PC-9 (cell line): ENCODE measurements at places on chromosomes 5 and 9. TPM values are rescaled to one million over a fixed set of nuclear protein-coding genes. Genes with fewer than 3 reads are reported as not detected.

DNA sequence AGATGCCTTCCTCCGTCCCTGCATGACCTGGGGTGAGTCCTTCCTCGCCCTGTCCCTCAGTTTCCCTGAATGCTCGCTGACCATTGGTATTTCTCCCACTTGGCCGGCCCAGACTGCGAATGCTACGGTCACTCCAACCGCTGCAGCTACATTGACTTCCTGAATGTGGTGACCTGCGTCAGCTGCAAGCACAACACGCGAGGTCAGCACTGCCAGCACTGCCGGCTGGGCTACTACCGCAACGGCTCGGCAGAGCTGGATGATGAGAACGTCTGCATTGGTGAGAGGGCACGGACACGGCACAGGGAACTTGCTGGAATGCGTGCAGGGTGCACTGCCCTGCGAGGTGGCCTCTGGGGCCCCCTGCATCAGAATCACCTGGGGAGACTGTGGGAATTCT lies 77.1 kb downstream of the NTNG2 start:
- DNase-seq = no peak

Gene PHYHD1
- 4.2 and 6.3 TPM in 2 replicates for total RNA-seq

Gene LCN12
- total RNA-seq = 9.3 and 14.2 TPM in 2 replicates

Gene PRLR
- not detected in 2 replicates for total RNA-seq

DNA sequence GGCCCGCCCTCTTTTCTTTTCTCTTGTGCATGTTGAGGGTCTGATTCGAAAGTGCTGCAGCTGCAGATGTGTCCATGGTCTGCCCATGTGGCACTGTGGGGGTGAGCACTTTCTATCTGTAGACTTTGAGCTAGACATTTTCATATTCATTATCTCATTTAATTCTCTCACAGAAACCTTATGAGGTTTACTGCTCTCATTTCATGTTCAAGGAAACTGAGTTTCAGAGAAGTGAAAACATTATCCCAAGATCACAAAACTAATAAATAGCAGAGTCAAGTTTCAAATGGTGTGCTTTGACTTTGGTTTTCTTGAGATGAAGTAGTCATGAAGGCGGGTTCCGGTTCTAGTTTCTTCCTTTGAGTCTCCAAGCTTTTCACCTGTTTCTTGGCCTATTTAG lies 536.5 kb upstream of the ZNF462 start:
- DNase-seq = no peak

Gene GNA14
- 1.1 and 1.3 TPM in 2 replicates for total RNA-seq
